Left ventricle myocardium superior (tissue), 1 donor: ENCODE measurements at places on chromosomes 4 and X. TPM values are rescaled to one million over a fixed set of nuclear protein-coding genes. Genes with fewer than 3 reads are reported as not detected.

The FRAS1 gene
- 3.7 TPM for total RNA-seq

DNA sequence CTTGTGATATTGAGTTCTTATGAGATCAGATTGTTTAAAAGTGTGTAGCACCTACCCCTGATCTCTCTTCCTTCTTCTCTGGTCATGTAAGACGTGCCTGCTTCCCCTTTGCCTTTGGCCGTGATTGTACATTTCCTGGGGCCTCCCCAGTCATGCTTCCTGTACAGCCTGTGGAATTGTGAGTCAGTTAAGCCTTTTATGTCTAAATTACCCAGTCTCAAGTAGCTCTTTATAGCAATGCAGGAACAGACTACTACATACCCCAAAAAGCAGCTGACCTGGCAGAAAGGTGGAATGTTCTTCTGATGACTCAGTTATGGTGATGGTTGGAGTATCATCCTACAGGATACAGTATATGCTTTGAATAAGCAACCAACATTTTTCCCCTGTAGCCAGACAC, 11.4 kb upstream of the MCUB start:
- no peak for DNase-seq

The TGIF2LX gene
- not detected for total RNA-seq

GRCh38 chr4:39998659-39999345, 21.1 kb upstream of the PDS5A start:
- DNase-seq: no peak

- DNase-seq: no peak
Measured at GRCh38 chr4:69523385-69524132, 27.9 kb upstream of the UGT2B4 start.

GRCh38 chr4:156084373-156084772, 130.7 kb upstream of the CTSO start:
- no peak for DNase-seq

- DNase-seq: no peak
Measured at GRCh38 chr4:31365006-31365690, 645.0 kb downstream of the PCDH7 start.

The DUSP9 gene
- total RNA-seq: 0.10 TPM

The ANOS1 gene
- total RNA-seq: 5.8 TPM

DNA sequence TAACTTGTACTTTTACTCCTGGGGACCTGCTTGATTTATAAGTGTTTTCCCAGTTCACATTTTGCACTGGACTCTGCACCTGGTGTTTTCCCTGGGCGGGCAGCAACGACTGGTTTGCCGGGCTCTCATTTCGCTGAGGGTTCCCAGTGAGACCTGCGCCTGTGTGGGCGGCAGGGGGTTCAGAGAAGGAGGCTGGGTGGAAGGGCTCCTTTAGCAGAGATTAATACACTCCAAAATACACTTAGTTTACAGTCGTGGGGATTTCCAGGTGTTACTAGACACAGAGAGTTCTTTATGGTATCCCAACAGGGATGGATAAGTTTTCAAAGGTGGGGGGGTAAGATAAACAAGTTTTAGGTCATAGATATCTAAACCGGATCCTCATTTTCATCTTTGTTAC, 53.0 kb upstream of the SHISA3 start:
- no peak for DNase-seq

The IL2 gene
- total RNA-seq: not detected

DNA sequence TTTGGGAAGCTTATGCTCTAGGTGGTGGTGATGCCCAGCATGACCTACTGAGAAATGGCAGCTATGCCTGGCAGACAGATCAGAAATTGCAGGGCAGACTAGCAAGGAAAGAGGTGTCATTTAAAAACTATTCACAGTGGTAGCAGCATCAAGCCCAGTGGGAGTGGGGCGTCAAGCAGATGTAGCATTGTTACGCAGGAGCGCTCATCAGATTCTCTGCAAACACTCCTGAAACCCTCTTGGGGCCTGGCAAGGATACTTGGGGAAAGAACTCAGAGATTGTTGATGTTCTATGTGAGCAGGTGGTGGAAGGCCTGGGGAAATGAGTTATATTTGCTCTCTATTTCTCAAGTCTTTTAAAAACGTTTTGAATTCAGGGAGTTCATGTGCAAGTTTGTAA, 437.6 kb downstream of the RAPGEF2 start:
- no peak for DNase-seq

The KLHL34 gene
- total RNA-seq: 3.6 TPM

The PCDH10 gene
- total RNA-seq: 0.05 TPM

The XAGE2 gene
- total RNA-seq: not detected

DNA sequence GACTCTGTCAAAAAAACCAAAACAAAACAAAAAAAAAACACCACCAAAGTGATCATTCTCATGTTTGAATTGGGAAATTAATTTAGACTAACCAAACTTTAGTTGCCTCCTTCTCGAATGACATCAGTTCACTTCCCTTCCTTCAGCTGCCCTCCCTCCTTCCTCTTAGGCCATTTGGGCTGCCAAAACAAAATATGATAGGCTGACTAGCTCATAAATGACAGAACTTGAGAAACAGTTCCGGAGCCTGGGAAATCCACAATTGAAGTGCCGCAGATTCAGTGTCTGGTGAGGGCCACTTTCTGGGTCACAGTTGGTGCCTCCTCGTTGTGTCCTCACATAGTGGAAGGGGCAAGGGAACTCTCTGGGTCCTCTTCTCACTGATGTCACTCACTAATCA, 16.1 kb upstream of the WAS start:
- DNase-seq: no peak

- DNase-seq: no peak
Measured at GRCh38 chr4:137768881-137769280, 236.6 kb upstream of the PCDH18 start.

The ARMCX5 gene
- 2.8 TPM for total RNA-seq
